ENCODE measurements at places on chromosomes 6 and 20. TPM values are rescaled to one million over a fixed set of nuclear protein-coding genes. Genes with fewer than 3 reads are reported as not detected.

DNA sequence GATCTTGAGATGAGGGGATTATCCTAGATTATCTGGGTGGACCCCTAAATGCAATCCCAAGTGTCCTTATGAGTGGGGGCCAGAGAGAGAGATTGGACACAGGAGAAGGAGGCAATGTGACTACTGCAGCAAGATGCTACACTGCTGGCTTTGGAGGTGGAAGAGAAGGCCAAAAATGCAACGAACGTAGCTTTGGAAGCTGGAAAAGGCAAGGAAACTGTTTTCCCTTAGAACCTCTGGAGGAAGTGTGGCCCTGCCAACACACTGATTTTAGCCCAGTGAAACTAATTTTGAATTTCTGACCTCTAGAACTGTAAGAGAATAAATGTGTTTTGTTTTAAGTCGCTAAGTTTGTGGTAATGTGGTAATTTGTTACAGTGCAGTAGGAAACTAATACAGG, 15.7 kb downstream of the PPARD start:
- no peak for DNase-seq
- H3K4me3 ChIP-seq = no peak overlapping the region
- H3K36me3 ChIP-seq = no peaks in the 10 kb centered on the region
- H3K27ac ChIP-seq = no peak overlapping the region

SYCP2L gene
- 0.20 TPM for total RNA-seq

DNA sequence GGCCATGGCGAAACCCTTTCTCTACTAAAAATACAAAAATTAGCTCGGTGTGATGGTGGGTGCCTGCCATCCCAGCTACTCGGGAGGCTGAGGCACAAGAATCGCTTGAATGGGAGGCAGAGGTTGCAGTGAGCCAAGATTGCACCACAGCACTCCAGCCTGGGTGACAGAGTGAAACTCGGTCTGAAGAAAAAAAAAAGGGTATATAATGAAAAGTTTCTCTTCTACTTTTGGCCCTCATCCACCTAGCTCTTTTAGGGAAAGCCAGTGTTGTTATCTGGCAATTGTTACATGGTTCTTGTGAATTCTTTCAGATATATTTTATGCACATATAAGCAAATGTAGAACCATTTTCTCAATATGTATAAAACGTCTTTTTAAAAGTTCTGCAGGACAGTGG, 19.0 kb downstream of the KIF3B start:
- DNase-seq = no peak
- H3K4me1 ChIP-seq = peaks cover 41% of the 10 kb centered on the region
- peak overlapping the region; percentile 15 for H3K27ac ChIP-seq
- no peaks in the 10 kb centered on the region for H3K36me3 ChIP-seq
- H3K27me3 ChIP-seq = no peaks in the 10 kb centered on the region

GGT7 gene
- 9.8 TPM for total RNA-seq

MYB gene
- total RNA-seq = not detected

DNA sequence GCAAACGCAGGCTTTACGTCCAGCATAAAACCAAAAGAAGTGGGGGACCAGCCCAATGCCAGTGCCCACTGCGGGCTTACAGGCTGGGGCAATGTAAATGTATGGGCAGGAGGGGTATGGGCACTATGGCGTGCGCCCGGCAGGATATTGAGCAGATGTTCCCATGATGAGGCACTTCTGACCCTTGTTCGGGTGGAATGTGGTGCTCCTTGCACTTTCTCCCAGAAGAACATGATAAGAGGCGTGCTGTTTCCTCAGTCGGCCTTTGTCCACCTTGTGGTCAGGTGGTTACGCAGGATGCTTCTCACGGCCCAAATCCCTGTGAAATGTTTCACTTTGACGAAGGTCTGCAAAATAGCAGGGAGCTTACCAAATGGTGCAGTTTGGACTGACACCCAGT, 4.8 kb upstream of the GPR31 start:
- H3K27ac ChIP-seq = no peak overlapping the region
- H3K27me3 ChIP-seq = no peaks in the 10 kb centered on the region
- no peak for DNase-seq
- H3K4me1 ChIP-seq = no peaks in the 10 kb centered on the region

DNA sequence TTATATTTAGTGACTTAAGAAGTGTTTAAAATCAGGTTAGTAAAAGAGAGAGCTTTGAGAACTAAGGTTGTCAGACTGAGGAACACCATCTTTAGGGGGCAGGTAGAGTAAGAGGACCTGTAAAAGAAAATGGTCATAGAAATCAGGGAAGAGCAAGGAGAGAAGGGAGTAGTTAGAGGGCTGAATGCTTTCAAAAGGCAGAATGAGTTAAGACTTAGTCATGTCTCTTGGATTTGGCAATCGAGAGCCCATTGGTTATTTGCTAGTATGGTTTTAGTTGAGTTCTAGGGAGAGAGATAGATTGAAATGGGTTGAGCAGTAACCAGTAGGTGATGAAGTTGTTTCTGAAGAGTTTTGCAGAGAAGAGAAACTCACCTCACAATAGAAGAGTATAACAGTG, 51.1 kb downstream of the RALGAPB start:
- no peaks in the 10 kb centered on the region for H3K27me3 ChIP-seq
- H3K4me1 ChIP-seq = no peaks in the 10 kb centered on the region
- no peak overlapping the region for H3K27ac ChIP-seq

RNF144B gene
- 7.6 TPM for total RNA-seq

NKAIN4 gene
- total RNA-seq = not detected

DNA sequence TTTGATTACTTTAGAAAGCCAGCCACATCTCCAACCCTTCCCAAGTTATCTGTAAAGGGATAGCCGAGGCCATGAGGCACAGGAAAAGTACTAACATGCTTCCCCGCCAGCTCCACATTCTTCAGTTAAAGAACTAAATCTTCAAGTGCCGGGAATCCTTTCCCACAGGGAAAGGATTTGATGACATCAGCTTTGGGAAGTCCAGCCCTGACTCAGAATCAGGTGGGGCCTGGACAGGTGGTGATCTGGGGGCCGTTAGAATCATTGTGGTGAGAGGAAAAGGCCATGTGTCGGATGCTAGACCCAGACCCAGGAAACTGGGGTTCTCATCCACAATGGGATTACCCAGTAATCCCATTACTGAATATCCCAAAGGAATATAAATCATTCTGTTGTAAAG, 580.0 kb downstream of the QKI start:
- no peaks in the 10 kb centered on the region for H3K27me3 ChIP-seq
- no peak overlapping the region for H3K27ac ChIP-seq
- no peaks in the 10 kb centered on the region for H3K4me1 ChIP-seq
